Stimulated activated CD4-positive, alpha-beta T cell treated with anti-CD3 and anti-CD28 coated beads, Interleukin-1b, Interleukin-23, amount 100 ng/mL, for 1 hour (primary cell): ENCODE measurements at places on chromosomes 7 and 10.

GRCh38 chr7:45649560-45650346 is 75.6 kb downstream of the ADCY1 start:
- DNase-seq, result no peak

DNA sequence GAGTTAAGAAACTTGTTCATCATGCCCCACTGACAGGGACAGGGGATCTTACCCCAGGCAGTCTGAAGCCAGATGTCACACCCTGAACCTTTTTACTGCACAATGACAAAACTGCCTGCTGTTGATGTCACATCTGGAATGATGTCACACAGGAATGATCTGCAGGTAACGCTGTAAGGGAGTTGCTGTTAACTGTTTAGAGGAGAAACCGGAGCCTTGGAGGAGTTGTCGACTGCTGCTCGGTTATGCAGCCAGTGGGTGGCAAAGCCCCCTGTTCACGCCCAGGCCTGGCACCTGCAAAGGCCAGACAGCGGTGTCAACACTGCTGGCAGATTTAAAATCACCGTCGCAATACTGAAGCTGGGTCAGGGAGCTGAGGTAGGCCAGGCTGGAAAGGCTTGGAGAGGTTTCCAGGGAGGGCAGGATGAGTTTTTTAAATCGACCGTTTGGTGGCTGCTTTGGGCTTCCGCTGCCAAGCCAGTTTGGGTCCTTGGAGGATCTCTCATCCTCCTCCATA is 10.0 kb upstream of the SLIT1 start:
- DNase-seq, result no peak

- DNase-seq, result no peak
Measured at GRCh38 chr10:45160271-45160670, 155.1 kb downstream of the OR13A1 start.

GRCh38 chr10:93495654-93496321 is 624 bp upstream of the CEP55 start:
- no peak for DNase-seq

DNA sequence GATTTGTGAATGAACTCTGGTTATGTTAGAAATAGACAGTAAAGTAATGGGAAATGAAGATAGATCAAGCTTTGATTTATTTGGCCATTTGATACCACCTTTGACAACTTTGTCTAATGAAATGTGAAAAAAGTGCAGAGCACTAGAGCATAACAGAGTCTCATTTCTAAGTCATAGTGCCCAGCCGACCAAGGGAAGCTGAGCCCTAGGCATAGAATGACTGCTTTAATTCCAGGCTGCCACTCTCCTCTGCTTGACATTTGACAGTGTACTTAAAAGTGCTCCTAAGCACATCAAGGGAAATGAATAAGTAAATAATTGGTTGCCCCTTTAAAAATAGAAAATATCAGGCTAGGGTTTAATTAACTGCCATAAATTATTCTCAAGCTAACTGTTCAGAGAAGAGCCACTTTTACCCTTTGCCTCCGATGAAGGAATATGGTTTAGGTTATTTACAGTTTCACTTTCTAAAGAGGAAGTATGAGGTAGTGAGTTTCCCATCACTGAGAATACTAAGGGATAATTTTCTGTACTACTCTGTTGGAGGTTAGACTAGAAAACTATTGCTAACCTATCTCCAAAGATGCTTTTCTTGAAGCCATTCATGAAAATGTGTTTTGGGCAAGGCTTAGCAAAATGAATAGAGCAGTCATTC is 591.6 kb downstream of the REEP3 start:
- no peak for DNase-seq

DNA sequence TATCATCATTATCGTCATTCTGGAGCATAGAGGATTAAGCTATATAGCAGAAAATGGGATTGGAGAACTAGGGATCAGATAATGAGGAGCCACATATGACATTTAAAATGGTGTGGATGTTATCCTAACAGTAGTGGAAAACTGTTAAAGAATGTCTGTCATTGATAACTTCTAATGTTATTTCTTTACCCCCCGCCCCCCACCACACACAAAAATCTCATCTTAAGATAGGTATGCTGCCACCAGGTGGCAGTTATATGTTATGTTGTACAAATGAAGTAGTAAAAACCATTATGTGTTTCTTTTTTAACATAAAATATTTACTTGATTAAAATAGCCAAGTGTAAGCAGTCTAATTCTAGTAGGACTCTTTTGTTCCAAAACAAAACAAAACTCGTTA is 13.0 kb downstream of the AKAP9 start:
- DNase-seq, result no peak

DNA sequence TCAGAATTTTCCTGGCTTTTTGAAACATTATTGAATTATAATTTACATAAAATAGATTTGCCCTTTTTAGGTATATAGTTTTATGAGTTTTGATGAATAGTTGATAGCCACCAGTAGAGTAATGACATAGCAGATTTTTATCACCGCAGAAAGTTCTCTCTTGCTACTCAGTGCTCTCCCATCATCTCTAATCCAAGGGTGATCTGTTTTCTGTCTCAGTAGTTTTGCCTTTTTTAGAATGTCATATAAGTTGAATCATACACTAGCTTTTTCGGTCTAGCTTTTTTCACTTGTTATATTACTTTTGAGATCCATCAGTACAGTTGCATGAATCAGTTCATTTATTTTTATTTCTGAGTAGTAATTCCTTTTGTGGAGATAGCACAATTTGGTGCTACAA is 17.9 kb downstream of the RSBN1L start:
- DNase-seq, result no peak

- DNase-seq, result no peak
Measured at GRCh38 chr7:25844102-25844870, 307.7 kb upstream of the NFE2L3 start.

- DNase-seq, result no peak
Measured at GRCh38 chr7:134480730-134481129, 21.8 kb upstream of the AKR1B1 start.

DNA sequence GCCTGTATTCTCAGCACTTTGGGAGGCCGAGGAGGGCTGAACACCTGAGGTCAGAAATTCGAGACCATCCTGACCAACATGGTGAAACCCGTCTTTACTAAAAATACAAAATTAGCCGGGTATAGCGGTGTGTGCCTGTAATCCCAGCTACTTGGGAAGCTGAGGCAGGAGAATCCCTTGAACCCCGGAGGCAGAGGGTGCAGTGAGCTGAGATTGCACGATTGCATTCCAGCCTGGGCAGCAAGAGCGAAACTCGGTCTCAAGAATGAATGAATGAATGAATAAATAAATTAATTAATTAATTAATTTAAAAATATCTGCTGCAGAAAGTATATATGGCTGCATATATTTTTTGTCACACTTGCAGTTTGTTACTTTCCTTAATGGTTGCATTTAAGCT is 781.8 kb downstream of the DNAJB9 start:
- DNase-seq, result no peak

- DNase-seq, result no peak
Measured at GRCh38 chr10:3566627-3567026, 218.4 kb downstream of the KLF6 start.

DNA sequence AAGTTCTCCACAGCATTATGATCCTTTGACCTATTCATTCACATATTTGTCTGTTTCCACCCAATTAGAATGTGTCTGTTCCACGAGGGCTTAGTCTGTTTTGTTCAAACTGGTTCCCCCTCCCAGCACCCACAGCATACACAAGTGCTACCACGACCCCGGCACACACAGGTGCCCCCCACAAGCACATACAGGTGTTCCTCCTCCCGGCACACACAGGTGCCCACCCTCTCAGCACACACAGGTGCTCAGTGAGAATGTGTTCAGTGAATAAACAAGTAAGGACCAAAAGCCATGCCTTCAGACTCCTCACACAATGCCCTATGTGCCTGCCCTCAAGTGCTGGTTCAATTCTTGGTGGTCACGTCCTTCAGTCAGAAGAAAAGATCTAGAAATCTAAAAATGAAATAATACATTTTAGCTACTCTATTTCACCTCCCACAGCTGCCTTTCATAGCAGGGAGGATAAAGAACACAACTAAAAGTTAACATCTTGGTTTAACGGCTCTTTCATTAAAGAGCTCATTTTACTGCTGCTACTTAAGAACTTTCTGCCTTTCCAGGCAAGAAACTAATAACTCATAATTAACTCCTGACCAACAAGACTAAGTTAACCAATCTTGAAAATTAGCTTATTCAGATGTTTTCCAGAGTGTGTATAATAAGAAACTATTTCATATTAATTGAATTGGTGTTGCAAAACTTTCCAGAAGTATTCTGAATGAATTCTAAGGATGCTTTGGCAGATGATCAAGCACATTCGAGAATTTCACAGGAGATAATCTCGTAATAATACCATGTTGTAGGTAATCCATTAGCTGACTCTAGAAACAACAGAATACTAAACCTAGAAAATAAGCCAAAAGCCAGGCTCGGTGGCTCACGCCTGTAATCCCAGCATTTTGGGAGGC is 2.3 kb downstream of the DNMBP start:
- DNase-seq, result no peak
